Activated T-helper 2 cell treated with anti-CD3 and anti-CD28 coated beads, Interferon-gamma antibody, Interleukin-2, Interleukin-4, amounts not matched to agents 10 μg/mL and 5 μg/mL and 100 μg/mL, durations not matched to agents 14 hours and 24 hours and 36 hours (primary cell): ENCODE measurements at places on chromosomes 2 and 18. TPM values are rescaled to one million over a fixed set of nuclear protein-coding genes. Genes with fewer than 3 reads are reported as not detected.
A peak's percentile ranks its signal among the peaks of the same experiment; 100 is the strongest.

GRCh38 chr18:47427923-47428637, 176.6 kb upstream of the SKOR2 start:
- no peak overlapping the region for H3K4me3 ChIP-seq
- H3K4me1 ChIP-seq = no peaks in the 10 kb centered on the region
- DNase-seq = no peak
- no peaks in the 10 kb centered on the region for H3K27me3 ChIP-seq
- no peak overlapping the region for H3K27ac ChIP-seq
- no peaks in the 10 kb centered on the region for H3K36me3 ChIP-seq

- H3K4me1 ChIP-seq = no peaks in the 10 kb centered on the region
- H3K36me3 ChIP-seq = no peaks in the 10 kb centered on the region
- DNase-seq = no peak
- H3K27ac ChIP-seq = no peak overlapping the region
- no peaks in the 10 kb centered on the region for H3K27me3 ChIP-seq
- H3K4me3 ChIP-seq = no peak overlapping the region
Measured at GRCh38 chr2:26462511-26463243, 15.2 kb downstream of the OTOF start.

- no peak for DNase-seq
- H3K36me3 ChIP-seq = no peaks in the 10 kb centered on the region
- no peak overlapping the region for H3K27ac ChIP-seq
- peaks cover 29% of the 10 kb centered on the region for H3K27me3 ChIP-seq
- no peak overlapping the region for H3K4me3 ChIP-seq
- H3K4me1 ChIP-seq = peaks cover 29% of the 10 kb centered on the region
Measured at GRCh38 chr2:234027641-234028040, 22.9 kb upstream of the SPP2 start.

DNA sequence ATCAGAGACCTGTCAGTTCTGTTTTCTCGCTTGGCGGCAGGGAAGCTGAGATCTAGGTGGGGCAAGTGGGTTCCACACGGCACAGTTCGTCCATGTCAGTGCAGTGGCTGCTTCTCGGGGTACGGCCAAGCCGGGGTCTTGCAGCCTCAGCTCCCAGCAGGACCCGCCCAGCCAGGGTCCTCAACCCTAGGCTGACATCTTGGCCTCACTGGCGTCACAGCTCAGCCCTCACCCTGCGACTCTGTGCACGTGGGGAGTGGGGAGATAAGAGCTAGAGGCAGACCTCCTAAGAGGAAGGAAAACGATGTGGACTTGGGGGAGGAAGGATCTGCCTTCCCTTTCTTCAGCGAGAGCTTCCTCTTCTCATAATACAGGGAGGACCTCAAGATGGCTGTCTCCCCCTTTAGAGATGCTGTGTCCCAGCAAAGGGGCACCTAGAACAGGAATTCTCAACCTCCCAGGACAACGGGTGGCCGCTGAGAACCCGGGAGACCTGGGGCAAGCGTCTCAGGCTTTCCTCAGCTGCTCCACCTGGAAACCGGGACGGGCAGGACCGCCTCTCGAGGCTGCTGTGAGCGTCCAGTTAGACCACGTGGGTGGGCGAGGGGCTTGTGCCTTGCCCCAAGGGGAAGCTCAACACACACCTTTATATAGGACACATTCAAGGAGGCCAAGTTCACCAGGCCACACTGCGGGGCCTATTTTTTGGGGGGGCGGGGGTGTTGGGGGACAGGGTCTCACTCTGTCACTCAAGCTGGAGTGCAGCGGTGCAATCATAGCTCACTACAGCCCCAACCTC, 23.5 kb upstream of the KLF11 start:
- no peaks in the 10 kb centered on the region for H3K4me1 ChIP-seq
- H3K27me3 ChIP-seq = peaks cover 7% of the 10 kb centered on the region
- H3K36me3 ChIP-seq = no peaks in the 10 kb centered on the region
- no peak overlapping the region for H3K27ac ChIP-seq
- H3K4me3 ChIP-seq = no peak overlapping the region

DNA sequence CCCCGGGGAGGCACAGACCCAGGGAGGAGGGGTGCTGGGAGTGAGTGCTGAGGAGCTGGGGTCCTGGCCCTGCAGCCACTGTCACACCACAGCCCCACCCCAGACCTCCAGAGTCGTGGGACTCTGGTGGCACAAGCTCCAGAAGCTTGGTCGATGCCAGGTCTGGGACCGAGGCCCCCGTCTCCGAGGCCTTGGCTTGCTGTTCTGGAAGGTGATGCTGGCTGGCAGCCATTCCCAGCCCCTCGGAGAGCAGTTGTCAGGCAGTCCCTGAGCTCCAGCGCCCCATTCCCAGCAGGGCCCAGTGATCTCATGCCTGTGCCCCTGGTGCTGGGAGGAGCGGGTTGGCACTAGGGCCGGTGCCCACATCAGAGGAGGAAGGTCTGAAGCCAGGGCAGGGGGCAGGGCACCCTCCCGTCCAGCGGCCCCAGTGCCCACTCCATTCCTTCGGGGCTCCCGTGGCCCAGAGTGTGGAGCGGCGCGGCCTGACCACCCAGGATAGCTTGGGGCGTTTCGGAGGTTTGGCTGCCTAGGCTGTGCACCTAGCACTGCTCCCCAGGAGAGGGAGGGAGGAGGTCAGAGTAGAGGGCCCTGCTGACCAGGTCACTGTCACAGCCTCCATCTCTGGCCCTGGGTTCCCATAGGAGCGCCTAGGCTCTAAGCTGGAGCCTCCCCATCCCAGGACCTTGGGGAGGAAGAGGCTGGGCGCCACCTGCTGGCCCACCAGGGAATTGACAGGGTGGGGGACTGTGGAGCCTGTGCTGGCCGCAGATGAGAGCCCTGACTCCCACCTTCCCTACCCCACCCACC, 16.8 kb upstream of the ALPI start:
- H3K4me3 ChIP-seq = no peak overlapping the region
- peaks cover 4% of the 10 kb centered on the region for H3K4me1 ChIP-seq
- peak; percentile 23 for DNase-seq
- no peaks in the 10 kb centered on the region for H3K36me3 ChIP-seq
- H3K27ac ChIP-seq = no peak overlapping the region

GRCh38 chr18:51541230-51541629, 343.7 kb upstream of the MEX3C start:
- H3K27me3 ChIP-seq = no peaks in the 10 kb centered on the region
- no peak overlapping the region for H3K4me3 ChIP-seq
- no peak for DNase-seq
- no peaks in the 10 kb centered on the region for H3K36me3 ChIP-seq
- peaks cover 3% of the 10 kb centered on the region for H3K4me1 ChIP-seq

- H3K36me3 ChIP-seq = peaks cover 59% of the 10 kb centered on the region
- peak overlapping the region; percentile 80 for H3K27ac ChIP-seq
- no peak overlapping the region for H3K4me3 ChIP-seq
- peaks cover 34% of the 10 kb centered on the region for H3K4me1 ChIP-seq
Measured at GRCh38 chr2:241620419-241620769, 16.6 kb downstream of the THAP4 start.

- no peak overlapping the region for H3K27ac ChIP-seq
- peak overlapping the region; percentile 78 for H3K4me3 ChIP-seq
- peak; percentile 31 for DNase-seq
- peaks cover 46% of the 10 kb centered on the region for H3K27me3 ChIP-seq
Measured at GRCh38 chr2:64454386-64455332, 697 bp downstream of the LGALSL start.

DNA sequence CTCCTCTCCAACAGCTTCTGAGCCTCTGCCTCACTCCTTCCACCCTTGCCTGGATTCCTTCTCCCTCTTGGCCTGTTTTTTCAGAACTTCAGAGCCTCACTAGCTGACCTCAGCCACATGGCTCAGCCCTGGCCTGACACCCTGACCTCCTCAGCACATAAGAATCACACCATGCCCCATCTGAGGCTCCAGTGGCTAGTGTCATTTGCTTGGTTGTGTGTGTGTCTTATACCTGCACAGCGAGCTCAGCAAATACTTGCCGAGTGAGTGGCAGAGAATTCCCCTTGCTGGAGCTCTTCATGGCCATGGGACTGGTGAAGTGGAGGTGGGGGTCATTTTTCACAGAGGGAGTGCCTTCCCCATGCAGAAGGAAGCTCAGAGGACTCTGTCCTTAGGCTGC, 70.2 kb downstream of the CELF4 start:
- H3K4me3 ChIP-seq = no peak overlapping the region
- H3K36me3 ChIP-seq = no peaks in the 10 kb centered on the region
- no peaks in the 10 kb centered on the region for H3K27me3 ChIP-seq
- H3K27ac ChIP-seq = no peak overlapping the region
- no peak for DNase-seq

GRCh38 chr2:176461098-176461808, 192.0 kb downstream of the MTX2 start:
- H3K4me1 ChIP-seq = no peaks in the 10 kb centered on the region
- H3K27me3 ChIP-seq = peaks cover 51% of the 10 kb centered on the region
- no peak for DNase-seq
- no peak overlapping the region for H3K4me3 ChIP-seq
- H3K36me3 ChIP-seq = no peaks in the 10 kb centered on the region

- peaks cover 28% of the 10 kb centered on the region for H3K4me1 ChIP-seq
- no peak overlapping the region for H3K27ac ChIP-seq
- no peaks in the 10 kb centered on the region for H3K36me3 ChIP-seq
- DNase-seq = no peak
- no peak overlapping the region for H3K4me3 ChIP-seq
- H3K27me3 ChIP-seq = peaks cover 40% of the 10 kb centered on the region
Measured at GRCh38 chr2:230901006-230901405, 24.0 kb downstream of the GPR55 start.

DNA sequence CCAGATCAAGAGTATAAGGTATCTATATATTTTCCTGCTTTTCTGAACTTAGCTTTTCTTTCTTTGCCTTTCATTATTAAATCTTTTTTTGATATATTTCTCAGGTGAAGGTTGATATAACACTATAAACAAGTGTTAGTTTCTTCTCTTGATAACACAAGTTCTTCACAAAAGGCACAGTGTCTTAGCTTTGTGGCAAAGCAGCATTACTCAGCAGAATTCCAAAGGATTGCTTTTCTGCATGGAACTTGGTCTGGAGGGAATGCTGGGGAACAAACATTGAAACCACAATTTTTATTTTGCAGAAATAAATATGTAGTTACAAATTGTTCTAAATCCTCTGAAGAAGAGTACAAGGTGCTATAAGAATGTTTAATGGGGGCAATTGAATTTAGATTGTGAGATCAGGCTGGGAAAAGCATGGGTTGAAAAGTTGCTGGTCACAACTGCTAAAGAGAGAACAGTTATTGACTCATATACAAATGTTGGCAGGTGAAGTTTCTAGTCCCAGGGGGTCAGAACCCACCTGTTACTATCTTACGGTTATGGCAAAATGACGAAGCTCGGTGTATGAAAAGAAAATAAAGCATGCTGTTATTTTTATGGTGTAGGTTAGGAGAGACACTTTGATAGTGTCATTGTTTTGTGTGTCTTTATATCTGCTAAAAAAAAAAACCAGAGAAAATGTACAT, 68.2 kb downstream of the UBR3 start:
- H3K27me3 ChIP-seq = no peaks in the 10 kb centered on the region
- no peak for DNase-seq
- H3K27ac ChIP-seq = no peak overlapping the region
- no peak overlapping the region for H3K4me3 ChIP-seq
- peaks cover 21% of the 10 kb centered on the region for H3K36me3 ChIP-seq

- H3K27me3 ChIP-seq = no peaks in the 10 kb centered on the region
- peaks cover 35% of the 10 kb centered on the region for H3K36me3 ChIP-seq
- no peak for DNase-seq
- peaks cover 82% of the 10 kb centered on the region for H3K4me1 ChIP-seq
- peak overlapping the region; percentile 80 for H3K4me3 ChIP-seq
Measured at GRCh38 chr18:2961821-2962220, 51.1 kb downstream of the LPIN2 start.

GRCh38 chr2:2932692-2933305, 444.8 kb downstream of the EIPR1 start:
- DNase-seq = no peak
- H3K27ac ChIP-seq = no peak overlapping the region
- no peaks in the 10 kb centered on the region for H3K36me3 ChIP-seq
- no peak overlapping the region for H3K4me3 ChIP-seq

- no peak overlapping the region for H3K27ac ChIP-seq
- H3K36me3 ChIP-seq = peaks cover 37% of the 10 kb centered on the region
- no peaks in the 10 kb centered on the region for H3K27me3 ChIP-seq
- DNase-seq = no peak
- peaks cover 19% of the 10 kb centered on the region for H3K4me1 ChIP-seq
Measured at GRCh38 chr2:226877491-226877890, 41.6 kb downstream of the RHBDD1 start.

DNA sequence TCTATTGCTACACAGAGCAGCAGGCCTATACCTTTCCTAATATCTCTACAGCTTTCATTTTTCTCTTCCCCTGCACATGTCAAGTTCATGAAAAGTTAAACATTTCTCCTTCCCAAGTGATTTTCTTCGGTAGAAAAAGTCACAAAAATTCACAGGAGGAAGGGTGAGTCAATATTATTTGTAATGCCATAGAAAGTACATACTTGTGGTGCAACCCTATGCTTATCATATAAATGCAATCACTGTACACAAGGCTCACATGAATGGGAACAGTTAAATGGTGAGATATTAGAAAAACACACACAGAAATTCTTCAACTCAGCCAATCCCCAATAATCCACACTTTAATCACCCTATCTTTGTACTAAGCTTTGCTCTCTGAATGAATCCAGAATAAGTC, 651.6 kb downstream of the LRRTM4 start:
- no peak for DNase-seq
- H3K36me3 ChIP-seq = no peaks in the 10 kb centered on the region
- no peak overlapping the region for H3K4me3 ChIP-seq

- peaks cover 2% of the 10 kb centered on the region for H3K4me1 ChIP-seq
- no peaks in the 10 kb centered on the region for H3K36me3 ChIP-seq
- no peaks in the 10 kb centered on the region for H3K27me3 ChIP-seq
- no peak overlapping the region for H3K4me3 ChIP-seq
Measured at GRCh38 chr2:164794432-164795231, 47.0 kb downstream of the COBLL1 start.

DNA sequence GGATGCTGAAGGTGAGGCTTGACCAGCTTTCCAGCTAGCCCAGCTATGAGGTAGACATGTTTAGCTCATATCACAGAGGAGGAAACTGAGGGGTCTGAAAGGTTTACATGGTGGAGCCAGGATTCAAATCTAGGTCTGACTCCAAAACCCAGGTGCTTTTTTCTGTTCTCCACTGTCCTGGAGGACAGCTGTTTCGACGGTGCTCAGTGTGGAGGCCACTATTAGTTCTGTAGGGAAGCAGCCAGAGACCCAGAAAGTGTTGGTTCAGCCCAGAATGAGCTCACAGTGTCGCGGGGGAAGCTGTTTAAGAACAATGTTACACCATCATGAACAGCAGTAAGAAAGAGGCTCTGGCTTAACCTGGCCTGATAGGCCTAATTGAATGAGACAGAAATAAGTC, 11.1 kb downstream of the PROC start:
- DNase-seq = no peak
- H3K36me3 ChIP-seq = no peaks in the 10 kb centered on the region
- H3K27me3 ChIP-seq = peaks cover 8% of the 10 kb centered on the region
- no peaks in the 10 kb centered on the region for H3K4me1 ChIP-seq
- no peak overlapping the region for H3K27ac ChIP-seq
- H3K4me3 ChIP-seq = no peak overlapping the region

The PSMA8 gene
- total RNA-seq = 1.2 and 1.4 TPM in 2 replicates

The ABCG8 gene
- 0.23 TPM in 2 replicates for total RNA-seq

The RAB17 gene
- total RNA-seq = 0.23 TPM in 1 of 2 replicates, not detected in the other

The OR6B2 gene
- total RNA-seq = not detected in 2 replicates

The DDX18 gene
- 128 and 131 TPM in 2 replicates for total RNA-seq

The C2orf66 gene
- total RNA-seq = 0.25 TPM in 2 replicates

The IL1F10 gene
- total RNA-seq = not detected in 2 replicates

The GKN2 gene
- total RNA-seq = not detected in 2 replicates
